Cerebellum (tissue), 4 donors: ENCODE measurements at places on chromosomes 11 and 22. TPM values are rescaled to one million over a fixed set of nuclear protein-coding genes. Genes with fewer than 3 reads are reported as not detected.

DNA sequence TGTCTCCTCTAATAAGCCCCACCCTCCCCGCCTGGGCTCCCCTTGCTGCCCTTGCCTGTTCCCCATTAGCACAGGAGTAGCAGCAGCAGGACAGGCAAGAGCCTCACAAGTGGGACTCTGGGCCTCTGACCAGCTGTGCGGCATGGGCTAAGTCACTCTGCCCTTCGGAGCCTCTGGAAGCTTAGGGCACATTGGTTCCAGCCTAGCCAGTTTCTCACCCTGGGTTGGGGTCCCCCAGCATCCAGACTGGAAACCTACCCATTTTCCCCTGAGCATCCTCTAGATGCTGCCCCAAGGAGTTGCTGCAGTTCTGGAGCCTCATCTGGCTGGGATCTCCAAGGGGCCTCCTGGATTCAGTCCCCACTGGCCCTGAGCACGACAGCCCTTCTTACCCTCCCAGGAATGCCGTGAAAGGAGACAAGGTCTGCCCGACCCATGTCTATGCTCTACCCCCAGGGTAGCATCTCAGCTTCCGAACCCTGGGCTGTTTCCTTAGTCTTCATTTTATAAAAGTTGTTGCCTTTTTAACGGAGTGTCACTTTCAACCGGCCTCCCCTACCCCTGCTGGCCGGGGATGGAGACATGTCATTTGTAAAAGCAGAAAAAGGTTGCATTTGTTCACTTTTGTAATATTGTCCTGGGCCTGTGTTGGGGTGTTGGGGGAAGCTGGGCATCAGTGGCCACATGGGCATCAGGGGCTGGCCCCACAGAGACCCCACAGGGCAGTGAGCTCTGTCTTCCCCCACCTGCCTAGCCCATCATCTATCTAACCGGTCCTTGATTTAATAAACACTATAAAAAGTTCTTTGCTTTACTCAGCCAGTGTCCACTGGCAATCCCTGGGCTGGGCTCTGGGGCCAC, 14.4 kb downstream of the TSKU start:
- DNase-seq = no peak

DNA sequence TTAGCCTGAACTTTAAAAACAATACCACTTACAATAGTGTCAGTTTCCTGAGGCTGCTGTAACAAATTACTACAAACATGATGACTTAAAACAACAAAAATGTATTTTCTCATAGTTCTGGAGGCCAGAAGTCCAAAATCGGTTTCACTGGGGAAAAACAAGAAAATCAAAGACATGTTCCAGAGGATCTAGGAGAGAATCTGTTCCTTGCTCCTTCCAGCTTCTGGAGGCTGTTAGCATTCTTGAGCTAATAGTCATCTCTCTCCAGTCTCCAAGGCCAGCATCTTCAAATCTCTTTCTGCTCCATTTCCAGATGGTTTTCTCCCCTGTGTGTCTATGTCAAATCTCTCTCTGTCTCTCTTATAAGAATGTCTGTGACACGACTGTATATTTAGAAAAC, 67.6 kb upstream of the TEAD1 start:
- DNase-seq = no peak

- DNase-seq = no peak
Observed at GRCh38 chr11:20158597-20159257, 1.5 kb downstream of the DBX1 start.

DNA sequence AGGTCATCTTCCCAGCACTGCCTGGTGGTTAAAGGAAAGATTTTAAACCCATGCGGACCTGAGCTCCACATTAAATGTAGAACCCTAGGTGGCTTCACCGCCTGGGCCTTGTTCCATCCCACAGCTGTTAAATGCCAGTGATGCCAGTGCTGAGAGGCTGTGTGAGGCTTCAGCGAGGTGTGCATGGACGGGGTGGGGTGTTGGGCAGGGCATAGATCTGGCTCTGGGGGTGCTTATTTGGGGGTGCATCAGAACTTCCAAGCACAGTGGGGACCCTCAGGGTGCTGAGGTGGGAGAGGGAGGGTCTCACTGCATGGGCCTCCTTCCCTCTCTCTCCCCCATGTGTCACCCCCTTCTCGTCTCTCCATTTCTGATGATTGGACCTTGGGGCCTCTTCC, 90.1 kb upstream of the B3GAT1 start:
- DNase-seq = no peak

GRCh38 chr11:118898400-118899295, 15.0 kb downstream of the CXCR5 start:
- DNase-seq = no peak

The PITPNB gene
- total RNA-seq = 45.4 TPM

The CYP2D6 gene
- 2.5 TPM for total RNA-seq

The NPAT gene
- 29.9 TPM for total RNA-seq

The LMO2 gene
- 16.1 TPM for total RNA-seq
